ENCODE measurements at places on chromosomes 3 and 15.

DNA sequence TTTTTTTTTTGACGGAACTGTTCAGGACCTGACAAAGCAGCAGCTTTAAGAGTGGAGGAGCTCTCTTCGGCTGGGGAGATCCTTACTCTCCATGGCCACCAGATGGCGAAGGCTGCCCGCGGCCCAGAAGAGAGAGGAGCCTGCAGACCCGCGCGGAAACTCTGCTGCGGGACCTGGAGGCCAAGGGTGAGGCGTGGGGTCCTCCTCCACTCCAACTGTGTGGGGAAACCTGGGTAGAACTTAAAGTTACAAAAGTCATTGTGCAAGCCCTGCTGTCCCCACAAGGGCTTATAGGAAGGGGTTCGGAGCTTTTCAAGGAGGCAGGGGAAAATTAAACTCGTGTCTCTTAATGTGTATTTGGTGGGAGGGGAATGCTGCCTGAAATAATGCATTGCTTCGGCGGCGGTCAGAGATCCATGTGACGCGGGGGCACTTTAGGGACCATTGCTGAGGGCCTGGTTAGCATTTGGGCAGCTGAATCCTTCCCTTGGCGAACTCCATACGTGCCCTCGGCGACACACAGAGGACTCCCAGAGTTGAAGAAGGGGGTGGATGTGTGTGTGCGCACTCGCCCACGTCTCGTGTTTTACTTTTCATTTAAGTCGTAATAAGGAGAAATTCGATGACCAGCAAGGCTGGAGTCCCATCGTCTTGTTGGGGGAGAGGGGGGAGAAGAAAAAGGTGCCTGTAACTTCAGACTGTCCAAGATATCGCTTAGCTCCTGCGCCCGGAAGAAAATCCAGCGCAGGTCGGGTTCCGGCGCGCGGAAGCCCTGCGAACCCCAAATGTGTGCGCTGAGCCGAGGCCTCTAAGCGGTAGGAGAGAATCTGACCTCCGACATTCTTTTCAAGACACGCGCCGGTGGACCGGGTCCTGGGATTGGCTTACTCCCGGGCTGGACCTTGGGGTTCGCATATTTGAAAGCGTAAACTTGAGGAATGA lies 9.7 kb downstream of the EOMES start:
- DNase-seq: peak; percentile 78

- DNase-seq: no peak
These were observed 346.6 kb upstream of the RBMS3 start for GRCh38 chr3:28934126-28934813.

- no peak for DNase-seq
These were observed 12.9 kb downstream of the NLGN1 start for GRCh38 chr3:173410436-173410835.

- DNase-seq: peak; percentile 50
These were observed 60.0 kb downstream of the PIK3CB start for GRCh38 chr3:138774529-138775253.

DNA sequence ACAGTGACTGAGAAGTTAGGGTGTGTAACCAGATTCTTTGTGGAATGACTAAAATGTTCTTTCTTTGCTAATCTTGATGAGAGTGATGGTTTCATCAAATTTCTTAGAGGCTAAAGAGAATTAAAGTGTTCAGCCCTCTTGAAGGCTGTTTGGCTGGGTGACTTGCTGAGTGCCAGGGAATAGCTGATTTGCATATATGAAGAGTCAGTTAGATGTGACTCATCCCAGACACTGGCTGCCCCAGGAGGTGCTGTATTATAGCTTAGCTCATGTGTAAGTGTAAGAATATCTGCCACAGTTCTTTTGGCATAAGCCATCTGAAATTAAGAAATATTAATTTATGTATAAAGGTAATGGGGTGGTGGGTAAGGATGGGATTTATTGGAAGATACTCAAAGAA lies 535.1 kb downstream of the NLGN1 start:
- DNase-seq: no peak

DNA sequence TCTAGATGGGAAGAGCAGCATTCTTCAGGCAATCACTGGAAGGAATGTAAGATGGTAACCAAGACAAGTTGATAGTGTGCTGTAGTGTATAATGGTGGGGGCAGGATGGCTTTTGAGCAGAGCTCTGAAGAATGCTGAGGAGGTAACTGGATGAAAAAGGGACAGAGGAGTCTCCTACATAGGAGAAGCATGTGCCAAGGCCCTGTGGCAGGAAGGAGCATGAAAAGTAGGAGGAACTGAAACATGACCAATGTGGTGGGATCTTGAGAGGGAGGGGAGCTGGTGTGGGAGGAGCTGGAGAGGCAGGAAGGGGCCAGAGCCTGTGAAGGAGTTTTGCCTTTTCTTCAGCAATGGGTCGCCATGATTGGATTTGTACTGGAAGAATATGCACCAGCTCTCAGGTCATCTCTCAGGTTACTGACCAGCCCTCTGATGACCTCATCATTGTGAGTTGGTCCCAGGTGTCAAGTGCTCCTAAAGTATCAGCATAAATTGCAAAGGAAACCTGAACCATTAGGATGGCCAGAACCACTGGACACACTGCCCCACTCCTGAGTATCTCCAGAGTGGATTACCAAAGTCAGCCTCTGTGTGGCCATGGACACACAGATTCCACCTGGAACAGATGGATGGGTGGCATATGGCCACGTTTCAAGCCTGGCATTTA lies 38.6 kb downstream of the FSD2 start:
- DNase-seq: no peak

GRCh38 chr15:51224428-51224827 lies 114.0 kb downstream of the CYP19A1 start:
- DNase-seq: no peak

DNA sequence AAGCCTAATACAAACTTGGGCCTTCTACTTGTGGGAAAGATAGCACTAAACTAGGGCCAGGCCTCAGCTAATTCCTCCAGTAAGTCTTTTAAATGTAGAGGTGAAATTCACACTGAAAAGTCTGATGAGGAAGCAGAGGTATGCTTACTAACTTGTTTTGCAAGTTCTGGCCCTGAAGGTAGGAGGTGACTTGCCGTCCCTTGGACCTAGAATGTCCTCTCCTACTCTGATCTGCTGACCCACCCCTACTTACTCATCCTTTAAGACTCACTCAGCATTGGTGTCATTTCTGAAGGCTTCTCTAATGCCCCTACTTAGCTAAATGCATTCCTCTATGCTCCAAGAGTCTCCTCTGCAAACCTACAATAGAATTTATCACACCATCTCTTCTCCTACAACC lies 19.4 kb downstream of the RIOX2 start:
- no peak for DNase-seq

DNA sequence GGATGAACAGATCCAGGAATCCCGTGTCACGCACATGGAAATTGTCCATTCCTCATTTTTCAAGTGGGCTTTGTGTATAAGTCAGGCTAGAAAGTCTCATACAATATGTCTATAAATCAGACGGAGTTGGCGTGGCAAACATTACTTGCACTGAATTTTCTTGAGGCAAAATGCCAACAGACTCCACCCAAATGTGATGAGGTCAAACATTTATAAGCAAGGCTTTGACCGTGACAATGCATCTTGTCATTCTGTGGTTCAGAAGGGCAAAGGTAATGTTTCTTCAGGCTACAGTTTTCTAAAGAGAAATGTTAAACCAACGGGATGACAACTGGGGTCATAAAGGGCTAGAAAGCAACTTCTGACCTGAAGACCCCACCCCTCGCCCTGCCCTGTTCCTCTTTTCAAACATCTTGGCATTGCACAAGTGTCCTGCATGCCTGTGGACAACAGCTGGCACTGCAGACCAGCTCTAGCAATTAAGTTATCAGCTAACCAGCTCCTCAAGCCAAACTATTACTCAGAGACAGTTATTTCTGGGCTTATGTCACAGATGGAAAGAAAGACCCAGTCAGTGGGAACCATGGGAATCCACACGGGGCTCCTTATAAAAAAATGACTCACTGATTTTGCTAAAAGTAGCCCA lies 36.5 kb upstream of the SPTBN5 start:
- peak; percentile 5 for DNase-seq

DNA sequence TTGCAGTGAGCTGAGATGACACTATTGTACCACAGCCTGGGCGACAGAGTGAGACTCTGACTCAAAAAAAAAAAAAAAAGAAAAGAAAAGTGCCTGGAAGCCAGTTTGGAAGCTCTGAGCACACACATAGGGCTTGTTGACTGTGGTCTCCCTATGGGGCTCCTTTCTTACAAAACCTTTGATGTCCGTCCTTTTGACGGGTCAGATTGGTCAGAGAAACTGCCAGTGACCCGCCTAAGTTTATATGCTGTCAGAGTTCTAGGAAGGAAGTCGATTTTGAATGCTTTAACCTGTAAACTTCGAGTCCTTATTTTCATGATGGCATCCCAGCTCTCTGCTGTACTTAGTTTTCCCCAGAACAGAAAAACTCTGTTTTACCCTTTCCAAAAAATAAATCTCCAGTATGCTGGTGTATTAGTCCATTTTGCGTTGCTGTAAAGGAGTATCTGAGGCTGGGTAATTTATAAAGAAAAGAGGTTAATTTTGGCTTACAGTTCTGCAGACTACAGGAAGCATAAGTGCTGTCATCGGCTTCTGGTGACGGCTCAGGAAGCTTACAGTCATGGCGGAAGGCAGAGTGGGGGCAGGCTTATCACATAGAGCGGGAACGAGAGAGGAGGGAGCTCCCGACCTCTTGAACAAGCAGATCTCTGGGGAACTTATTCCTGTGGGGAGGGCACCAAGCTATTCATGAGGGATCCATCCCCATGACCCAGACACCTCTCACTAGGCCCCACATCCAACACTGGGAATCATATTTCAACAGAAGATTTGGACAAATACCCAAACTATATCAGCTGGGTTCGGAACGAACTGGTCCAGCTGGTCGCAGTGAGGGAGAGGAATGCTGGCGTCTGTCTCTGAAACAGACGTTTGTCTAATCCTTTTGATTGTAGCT lies 72.3 kb downstream of the LMLN start:
- DNase-seq: no peak

GRCh38 chr3:122366379-122366749 lies 16.7 kb downstream of the MIX23 start:
- DNase-seq: no peak

- no peak for DNase-seq
These were observed 192.7 kb downstream of the ROBO2 start for GRCh38 chr3:77232557-77232956.

- no peak for DNase-seq
These were observed 61.8 kb downstream of the MYH15 start for GRCh38 chr3:108448593-108448992.

- DNase-seq: no peak
These were observed 146.9 kb upstream of the EIF1B start for GRCh38 chr3:40162616-40163015.

DNA sequence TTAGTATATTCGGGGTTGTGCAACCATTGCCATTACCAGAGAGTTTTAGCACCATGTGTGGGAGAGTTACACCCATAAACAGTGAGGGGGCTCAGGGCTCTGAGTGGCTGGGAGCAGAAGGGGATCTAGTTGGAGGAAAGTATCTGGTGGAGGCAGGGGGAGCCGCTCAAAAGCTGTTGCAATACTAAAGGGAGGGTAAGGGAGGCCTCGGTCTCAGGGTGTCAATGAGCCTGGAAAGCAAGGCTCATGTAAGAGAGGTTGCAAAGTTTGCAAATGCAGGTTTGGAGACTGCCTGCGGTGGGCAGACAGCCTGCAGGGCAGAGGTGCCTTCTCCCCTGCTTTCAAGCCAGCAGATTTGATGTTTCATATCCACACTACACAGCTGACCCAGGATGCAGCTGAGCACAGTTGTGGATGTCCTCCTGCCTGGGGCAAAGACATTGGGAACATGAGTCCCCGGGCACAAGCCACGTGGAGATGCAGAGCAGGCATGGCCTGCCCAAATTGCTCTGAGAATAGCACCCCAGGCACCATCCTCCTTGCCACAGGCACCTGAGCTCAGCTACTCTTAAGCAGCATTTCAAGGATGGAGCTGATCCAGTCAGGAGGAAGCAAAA lies 181.4 kb downstream of the TLE3 start:
- DNase-seq: no peak

DNA sequence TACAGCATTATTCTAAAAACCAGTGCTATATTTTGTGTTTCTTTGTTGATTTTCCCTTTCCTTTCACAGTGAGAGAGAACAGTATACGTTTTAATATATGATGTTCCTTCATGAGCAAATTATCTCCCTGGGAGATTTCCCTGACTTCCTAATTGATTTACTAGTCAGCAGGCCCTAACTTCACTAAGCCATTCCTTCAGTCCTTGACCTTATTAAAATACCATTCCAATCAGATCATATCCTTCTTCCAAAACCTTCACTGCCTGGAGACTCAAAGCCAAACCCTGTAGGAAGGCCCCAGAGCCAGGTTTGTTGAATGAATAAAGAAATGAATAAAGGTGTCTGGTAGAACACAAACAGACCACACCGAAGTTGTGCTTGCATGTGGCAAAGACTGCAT lies 43.8 kb upstream of the ARHGEF3 start:
- no peak for DNase-seq

DNA sequence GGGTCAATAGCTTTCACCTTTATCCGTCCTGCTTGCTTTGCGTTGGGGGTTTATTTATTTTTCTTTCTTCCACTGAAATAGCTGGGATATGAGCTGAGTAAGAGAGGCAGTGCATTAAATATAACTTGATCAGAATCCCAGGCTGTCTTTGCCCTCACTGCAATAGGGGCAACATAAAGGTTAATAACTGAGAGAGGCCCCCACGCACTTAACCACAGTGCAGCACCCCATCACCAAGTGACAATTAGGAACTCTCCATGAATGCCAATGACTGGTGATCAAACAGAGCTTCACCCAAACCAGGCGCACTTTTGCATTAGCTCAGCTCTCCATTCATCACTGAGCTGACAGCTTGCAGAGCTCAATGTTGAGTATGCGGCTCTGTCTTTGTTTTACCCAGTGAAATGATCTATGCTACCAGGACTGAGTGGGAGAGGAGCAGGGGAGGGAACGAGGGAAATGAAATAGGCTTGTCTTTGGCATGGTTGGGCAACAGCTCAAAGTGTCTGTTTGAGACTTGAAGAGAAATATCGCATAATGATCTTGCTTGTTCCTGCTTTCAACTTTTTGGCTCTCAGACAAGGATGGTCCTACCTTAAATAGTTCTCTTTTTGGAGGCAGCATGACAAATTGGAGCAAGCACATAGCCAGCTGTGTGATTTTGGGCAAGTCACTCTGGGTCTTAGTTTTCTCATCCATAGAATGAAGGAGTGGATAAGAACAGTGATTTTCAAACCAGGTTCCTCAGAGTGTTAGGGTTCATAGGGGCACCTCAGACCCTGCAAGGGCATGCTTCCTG lies 14.5 kb upstream of the GLCE start:
- DNase-seq: no peak

DNA sequence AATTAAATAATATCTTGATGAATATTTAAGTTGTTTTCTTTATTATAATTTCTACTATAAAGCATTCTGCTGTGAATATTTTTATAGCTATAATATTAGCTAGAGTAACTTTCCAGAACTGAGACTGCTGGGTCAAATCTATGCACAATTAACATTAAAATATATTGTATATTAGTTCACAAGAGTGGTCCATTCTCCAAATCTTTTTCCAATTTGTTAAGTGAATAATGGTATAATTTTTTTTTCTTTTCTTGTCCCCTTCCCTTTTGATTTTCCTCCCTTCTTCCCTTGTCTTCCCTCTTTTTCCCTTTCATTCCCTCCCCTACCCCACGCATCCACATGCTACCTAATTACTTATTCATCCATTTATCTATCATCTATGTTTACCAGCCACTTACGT lies 977.5 kb downstream of the TUSC7 start:
- no peak for DNase-seq

Measured in AML-193 (cell line).